ENCODE measurements at places on chromosomes 2 and 18.

- DNase-seq: no peak
Measured at GRCh38 chr2:75994759-75995158, 284.0 kb upstream of the GCFC2 start.

DNA sequence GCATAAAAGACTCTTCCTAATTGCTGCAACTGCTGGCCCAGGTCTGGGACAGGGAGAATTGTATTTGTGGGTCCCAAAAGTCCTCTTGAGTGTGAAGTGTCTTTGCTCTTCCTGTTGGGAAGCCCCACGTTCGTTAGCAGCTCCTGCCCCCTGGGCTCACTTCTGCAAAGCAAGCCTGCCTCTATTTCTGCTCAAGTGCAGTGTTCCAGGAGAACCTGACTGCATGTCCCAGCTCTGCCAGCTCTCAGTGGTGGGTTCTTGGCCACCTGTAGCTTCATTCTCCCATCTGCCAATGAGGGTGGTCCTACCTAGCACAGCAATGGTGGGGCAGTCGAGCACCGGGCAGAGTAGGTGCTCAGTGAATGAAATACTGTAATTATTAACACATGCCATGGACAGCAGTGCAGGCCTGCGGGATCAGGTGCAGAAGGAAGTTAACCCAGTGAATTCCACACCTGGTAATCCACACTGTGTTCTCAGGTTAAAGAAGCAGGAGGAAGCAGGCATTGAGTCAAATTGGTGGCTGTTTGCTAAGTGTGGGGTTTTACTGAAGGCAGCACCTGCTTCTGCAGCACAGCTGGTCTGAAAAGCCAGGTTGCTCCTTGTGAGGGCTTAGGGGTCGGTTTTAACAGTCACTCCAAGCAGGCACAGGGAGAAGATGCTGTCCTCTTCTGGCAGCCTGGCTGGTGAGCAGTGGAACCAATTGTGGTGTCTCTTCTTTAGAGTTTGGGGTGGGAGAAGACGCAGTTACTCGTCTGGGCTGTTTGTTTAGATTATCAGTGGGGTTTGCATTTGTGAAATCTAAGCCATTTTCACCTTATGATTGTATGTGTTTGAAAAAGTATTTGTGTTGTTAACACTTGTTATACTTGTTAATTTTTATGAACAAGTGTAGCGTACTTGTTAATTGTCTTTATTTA lies 54.3 kb downstream of the DGKD start:
- DNase-seq: no peak

DNA sequence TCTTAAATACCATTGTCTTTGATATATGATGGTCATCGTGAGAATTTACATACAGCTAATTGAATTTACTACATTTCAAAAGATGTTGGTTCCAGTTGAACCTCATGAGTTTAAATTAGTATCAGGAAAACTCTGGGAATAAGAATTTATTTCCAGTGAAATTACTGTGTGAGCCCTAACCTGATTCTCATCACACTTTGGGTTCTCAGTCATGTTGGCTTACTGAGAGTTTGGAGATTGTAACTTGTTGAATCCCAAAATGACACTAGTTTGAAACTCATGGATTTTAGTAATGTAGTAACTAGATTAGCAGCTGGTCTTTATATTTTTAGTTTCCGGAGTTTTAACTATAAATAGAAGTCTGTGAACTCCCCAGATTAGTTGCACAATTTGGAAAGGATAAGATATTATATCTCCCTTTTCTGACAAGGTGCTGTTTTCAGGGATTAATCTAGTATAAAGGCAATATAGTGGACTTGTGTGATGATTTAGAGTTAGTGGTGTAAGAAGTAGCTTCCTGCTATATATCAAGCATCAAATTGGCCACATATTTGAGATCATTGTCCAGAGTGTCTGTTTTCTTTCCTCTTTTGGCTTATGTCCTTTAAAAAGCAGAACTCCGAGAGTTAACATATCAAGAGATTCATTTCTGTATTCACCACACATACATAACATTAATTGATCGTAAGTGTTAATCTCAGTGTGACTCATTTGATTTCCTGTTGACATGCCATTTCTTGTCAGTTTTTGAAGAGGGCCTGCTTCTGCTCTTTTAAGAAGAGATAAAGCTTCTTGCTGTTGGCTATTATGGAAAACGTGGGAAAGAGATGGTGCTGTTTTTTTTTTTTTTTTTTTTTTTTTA lies 15.7 kb downstream of the NDUFV2 start:
- no peak for DNase-seq

DNA sequence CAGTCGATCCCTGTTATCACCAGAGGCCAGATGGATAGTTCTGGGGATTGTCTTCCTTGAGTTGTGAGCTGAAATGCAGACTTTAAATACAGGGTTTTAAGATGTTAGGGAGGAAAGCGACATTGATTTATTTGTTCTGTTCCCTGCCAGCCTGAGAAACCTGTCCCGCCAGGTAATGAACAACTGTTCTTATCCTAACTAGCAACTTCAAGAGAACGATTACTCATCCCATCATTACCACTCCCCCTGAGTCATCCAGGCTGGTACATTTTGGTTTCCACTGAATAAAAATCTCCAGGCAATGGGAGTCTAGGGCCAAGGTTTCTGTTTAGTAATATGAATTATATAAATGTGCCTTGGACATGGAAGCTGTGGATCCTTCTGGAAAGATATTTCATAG lies 131.2 kb downstream of the LYPD6B start:
- DNase-seq: no peak

GRCh38 chr2:158414538-158414937 lies 42.0 kb downstream of the CCDC148 start:
- DNase-seq: no peak

DNA sequence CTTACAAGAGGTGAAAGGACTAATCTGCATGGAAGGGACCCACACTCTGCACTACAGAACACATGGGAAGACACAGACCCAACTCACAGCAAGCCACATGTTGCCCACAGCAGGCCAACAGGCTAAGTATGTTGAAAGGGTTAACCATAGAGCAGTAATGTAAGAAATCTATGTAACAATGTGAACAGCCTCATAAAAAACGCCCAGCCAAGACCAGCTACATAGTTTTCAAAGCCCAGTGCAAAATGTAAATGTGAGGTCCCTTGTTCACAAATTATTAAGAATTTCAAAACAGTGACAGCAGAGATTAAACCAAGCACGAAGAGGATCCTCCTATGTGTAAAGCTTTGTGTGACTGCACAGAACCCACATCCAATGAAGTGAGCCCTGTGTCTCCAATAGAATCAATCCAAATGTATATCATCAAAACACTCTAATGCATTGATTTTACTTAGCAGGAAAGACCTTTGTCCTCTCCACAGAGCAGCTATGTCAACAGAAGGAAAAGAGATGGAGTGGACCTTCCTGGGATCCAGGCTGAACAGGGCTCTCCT lies 210.1 kb downstream of the AGPS start:
- no peak for DNase-seq

GRCh38 chr18:814300-815084 lies 2.5 kb upstream of the YES1 start:
- no peak for DNase-seq

- no peak for DNase-seq
Measured at GRCh38 chr2:211946960-211947359, 591.6 kb downstream of the ERBB4 start.

DNA sequence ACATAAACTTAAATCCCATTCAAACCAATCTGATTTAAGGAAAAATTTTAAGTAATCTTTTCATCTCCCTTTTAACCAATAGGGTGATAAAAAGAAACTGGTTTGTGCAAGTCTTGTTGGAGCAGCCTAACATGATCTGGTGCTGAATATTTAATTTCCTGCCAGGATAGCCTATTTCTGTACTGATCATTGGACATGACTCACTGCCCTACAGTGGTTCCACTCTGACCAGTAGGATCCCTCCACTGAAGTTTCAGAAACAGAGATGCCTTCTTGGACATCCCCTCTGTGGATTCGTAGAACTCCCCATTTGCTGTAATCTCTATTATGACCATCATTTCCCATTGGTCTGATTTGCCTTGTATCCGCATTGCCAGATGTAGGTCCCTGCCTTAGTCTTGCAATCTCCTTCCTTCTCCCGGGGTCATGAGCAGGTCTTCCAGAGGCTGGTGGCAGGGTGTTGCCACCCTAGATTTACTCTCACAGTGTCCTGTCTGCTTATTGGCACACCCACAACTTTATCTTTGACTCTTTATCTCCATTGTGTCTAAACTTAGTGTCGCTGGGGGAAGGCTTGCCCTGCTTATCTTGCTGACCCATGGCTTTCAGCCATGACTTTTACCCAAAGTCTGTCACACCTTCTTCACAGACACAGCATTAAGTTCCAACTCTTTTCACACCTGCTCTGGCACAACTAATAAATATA lies 12.3 kb upstream of the SETBP1 start:
- no peak for DNase-seq

All from midbrain (tissue), 1 donor.